ENCODE measurements at places on chromosomes 1 and 21.

DNA sequence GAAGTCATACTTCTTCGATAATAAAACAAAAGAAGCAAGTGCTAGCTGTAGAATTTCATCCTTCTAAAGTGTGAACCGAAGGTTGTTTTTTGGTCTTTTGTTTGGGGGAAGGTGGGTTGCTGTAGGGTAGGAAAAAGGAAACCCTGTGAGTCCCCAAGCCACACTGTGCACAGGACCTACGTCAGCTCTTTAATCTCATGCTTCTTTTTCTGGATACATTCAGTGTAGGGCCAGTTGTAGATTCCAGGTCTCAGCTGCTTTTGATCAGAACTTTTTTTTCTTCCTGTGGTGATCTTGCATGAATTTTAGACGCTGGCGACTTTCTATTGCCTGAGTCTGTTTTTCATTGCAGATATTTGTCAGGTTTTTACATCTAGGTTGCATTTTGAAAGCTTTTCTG, 40.2 kb downstream of the BCL9 start:
- DNase-seq = no peak

GRCh38 chr1:232748910-232749368, 56.3 kb upstream of the MAP10 start:
- DNase-seq = no peak

DNA sequence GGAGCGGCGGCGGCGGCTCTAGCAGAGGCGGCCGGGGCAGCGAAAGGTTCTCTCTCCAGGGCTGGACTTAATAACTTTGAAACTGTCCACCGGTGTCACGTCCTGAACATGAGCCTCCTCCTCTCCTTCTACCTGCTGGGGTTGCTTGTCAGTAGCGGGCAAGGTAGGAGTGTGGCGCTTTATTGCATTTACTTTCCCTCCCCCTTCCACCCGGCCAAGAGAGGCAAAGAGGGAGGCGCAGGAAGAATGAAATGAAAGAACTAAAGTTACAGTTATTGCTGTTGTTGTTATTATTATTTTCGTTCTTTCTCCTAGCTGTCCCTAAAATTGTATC, 214 bp downstream of the NCAM2 start:
- DNase-seq = no peak

GRCh38 chr1:233445737-233446136, 118.2 kb downstream of the MAP3K21 start:
- no peak for DNase-seq

DNA sequence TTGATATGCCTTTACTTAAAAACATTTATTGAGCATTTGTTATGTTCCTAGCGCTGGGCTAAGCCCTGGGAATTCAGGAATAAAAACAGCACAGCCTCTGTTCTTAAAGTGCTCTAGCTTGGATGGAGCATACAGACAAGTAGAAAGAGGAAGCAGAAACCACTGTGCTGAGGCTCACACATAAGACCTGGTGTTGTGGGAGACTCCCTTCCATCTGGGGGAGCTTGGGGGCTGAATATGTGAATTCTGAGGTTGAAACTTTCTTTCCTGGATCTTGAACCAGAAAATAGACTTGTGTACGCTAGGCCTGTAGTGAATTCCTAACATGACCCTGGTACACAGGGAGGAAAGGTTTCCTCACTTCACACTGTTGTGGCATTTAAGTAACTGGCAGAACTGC, 209.9 kb downstream of the ZNF326 start:
- DNase-seq = no peak

DNA sequence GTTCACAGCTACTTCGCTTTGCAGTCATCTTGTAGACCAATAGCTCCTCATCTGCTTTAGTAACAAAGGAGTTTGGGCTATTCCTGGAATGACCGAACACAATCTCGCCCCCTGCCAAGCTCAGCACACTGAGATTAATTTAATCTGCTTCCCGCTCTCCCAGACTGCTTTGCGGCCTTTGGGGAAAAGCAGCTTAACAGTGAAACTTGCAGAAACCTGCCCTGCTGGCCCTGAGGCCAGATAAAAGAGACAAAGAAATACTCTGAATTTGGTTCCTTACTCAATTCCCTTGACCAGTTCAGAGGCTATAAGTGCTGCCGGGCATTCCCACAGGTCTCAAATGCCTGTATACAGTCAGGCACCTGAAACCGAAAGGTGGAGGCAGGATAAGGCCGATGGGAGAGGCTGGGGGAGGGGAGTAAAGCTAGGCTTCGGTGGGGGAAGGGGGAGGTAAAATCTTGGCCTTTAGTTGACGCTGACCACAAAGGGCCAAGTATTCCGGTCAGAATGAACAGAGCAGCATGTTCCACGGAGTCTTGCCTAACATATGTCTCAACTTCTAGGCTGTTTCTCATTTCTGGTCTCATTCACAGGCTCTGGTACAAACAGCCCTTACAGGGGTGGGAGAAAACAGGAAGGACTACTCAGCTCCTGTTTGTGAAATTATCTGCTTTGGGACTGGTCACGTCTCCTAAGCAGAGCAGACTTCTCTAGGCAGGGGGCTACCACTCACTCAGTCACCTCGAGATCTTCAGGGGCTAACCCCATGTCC, 17.7 kb upstream of the A3GALT2 start:
- DNase-seq = no peak

- no peak for DNase-seq
Measured at GRCh38 chr1:17559615-17560419, 20.3 kb downstream of the ARHGEF10L start.

- peak; percentile 76 for DNase-seq
Measured at GRCh38 chr1:8314346-8315280, 3.3 kb upstream of the SLC45A1 start.

GRCh38 chr1:23979387-23979880, 693 bp downstream of the SRSF10 start:
- no peak for DNase-seq

DNA sequence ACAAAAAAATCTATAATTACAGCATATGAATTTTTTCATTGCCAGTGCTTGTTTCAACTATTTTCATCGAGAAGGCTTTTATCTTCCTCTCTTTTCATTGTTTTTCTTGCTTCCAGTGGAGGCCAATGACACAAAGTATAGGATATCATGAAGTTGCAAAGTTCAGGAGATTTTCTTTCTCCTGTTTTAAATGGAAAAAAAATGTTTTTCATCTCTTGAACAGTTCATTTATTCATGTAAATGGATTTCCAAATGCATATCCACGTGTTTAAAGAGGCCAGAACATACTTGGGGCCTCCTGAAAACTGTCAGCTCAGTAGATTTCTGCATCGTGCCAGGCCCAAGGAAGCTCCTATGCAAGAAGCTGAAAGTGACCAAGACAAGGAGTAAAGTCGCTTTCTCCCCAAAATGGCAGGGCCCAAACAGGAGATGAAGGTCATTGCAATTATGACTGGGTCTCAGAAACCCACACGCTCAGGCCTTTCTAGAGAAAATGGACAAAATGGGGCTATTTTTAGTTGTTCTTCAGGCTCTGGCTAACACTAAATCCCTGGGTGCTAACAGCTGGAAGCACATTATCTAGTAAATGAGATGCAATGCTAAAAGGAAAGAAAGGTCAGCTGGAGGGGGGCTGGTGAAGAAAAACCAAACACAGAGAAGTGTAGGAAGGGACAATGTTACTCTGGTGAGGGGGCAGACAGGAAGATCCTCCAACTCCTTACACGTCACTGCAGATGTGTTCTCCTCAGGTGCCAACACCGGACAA, 136.9 kb upstream of the C8B start:
- no peak for DNase-seq

- DNase-seq = no peak
Measured at GRCh38 chr21:34333121-34333739, 30.6 kb upstream of the KCNE2 start.
